Esophagus (tissue), 2 donors: ENCODE measurements at places on chromosomes 6 and 20. TPM values are rescaled to one million over a fixed set of nuclear protein-coding genes. Genes with fewer than 3 reads are reported as not detected.

Gene EPB41L1
- 35.0 TPM for polyA plus RNA-seq

Gene UBE2C
- polyA plus RNA-seq: 83.4 TPM

Gene AP5S1
- polyA plus RNA-seq: 4.6 TPM

Gene KIF6
- polyA plus RNA-seq: 0.20 TPM

Gene IL20RA
- 5.2 TPM for polyA plus RNA-seq

Gene TBXT
- polyA plus RNA-seq: not detected

Gene MDFI
- 57.2 TPM for polyA plus RNA-seq

Gene HMGCLL1
- 0.07 TPM for polyA plus RNA-seq

Gene TP53TG5
- not detected for polyA plus RNA-seq

Gene SLC17A2
- not detected for polyA plus RNA-seq

Gene GTSF1L
- polyA plus RNA-seq: not detected

Gene TINAG
- polyA plus RNA-seq: not detected

Gene ADAM33
- 83.1 TPM for polyA plus RNA-seq

Gene DDO
- polyA plus RNA-seq: 0.28 TPM

Gene RFX6
- polyA plus RNA-seq: not detected

Gene OPRM1
- not detected for polyA plus RNA-seq

Gene CASS4
- 0.18 TPM for polyA plus RNA-seq

Gene PBOV1
- not detected for polyA plus RNA-seq

Gene PEX6
- 13.7 TPM for polyA plus RNA-seq

Gene VWA7
- polyA plus RNA-seq: 1.3 TPM

Gene MLN
- polyA plus RNA-seq: not detected

Gene DEFB132
- not detected for polyA plus RNA-seq

Gene ZDHHC14
- 2.9 TPM for polyA plus RNA-seq

Gene RCAN2
- polyA plus RNA-seq: 4.8 TPM

Gene RXRB
- 24.4 TPM for polyA plus RNA-seq

Gene XKR7
- polyA plus RNA-seq: under 0.01 TPM

Gene RHAG
- polyA plus RNA-seq: 0.05 TPM

Gene TRIM10
- not detected for polyA plus RNA-seq

Gene TRDN
- polyA plus RNA-seq: not detected

Gene CLVS2
- not detected for polyA plus RNA-seq

Gene CYP39A1
- polyA plus RNA-seq: 3.2 TPM

Gene RIPPLY2
- not detected for polyA plus RNA-seq

Gene DLK2
- 18.7 TPM for polyA plus RNA-seq

Gene RPL7L1
- 39.4 TPM for polyA plus RNA-seq

Gene PHACTR1
- polyA plus RNA-seq: 0.55 TPM

Gene PAK5
- 0.21 TPM for polyA plus RNA-seq
